Inflammatory macrophage treated with lipopolysaccharide for 4 hours (primary cell): ENCODE measurements at places on chromosomes 5 and 9.

DNA sequence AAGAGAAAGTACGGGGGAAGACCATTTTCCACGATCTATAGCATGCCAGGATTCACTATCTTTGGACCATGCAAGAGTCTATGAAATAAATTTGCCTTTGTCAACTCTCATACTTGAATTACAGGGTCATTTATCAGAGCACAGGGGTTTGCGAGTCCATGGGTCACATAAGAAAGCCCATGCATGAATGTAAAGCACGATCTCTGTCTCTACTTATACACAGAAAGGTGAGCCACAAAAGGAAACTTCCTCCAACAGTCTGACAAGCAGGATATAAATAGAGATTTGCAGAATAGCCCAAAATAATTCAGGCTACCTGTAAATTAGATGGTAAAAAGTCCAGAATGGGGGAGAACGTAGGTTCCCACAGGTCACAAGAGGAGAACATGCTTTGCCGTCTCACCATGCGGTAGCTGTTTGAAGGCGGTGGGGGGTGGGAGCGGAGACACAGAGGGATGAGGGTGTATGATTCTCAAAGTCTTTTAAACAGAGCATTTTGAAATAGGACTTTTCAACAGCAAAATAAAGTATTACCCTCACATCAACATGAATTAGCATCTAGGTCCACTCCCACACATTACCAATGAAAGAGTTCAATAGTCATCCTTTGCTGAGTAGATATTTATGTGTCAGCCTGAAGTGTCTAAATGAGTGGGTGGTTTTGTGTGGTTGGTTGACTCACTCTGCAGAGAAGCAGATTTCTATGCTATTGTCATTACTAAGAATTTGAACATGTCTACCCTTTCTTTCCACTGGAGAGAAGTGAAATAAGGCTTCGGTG, 279.7 kb downstream of the EBF1 start:
- peak; percentile 94 for DNase-seq

- no peak for DNase-seq
Measured at GRCh38 chr9:87524061-87524460, 26.4 kb downstream of the DAPK1 start.

GRCh38 chr9:121301881-121302286, 33.9 kb downstream of the GSN start:
- no peak for DNase-seq

GRCh38 chr9:81321551-81321950, 367.8 kb downstream of the TLE1 start:
- no peak for DNase-seq

GRCh38 chr5:142276517-142276916, 48.3 kb downstream of the SPRY4 start:
- no peak for DNase-seq

- DNase-seq = no peak
Measured at GRCh38 chr9:32503008-32503407, 23.0 kb downstream of the RIGI start.

GRCh38 chr9:3517377-3518048, 8.3 kb downstream of the RFX3 start:
- no peak for DNase-seq

DNA sequence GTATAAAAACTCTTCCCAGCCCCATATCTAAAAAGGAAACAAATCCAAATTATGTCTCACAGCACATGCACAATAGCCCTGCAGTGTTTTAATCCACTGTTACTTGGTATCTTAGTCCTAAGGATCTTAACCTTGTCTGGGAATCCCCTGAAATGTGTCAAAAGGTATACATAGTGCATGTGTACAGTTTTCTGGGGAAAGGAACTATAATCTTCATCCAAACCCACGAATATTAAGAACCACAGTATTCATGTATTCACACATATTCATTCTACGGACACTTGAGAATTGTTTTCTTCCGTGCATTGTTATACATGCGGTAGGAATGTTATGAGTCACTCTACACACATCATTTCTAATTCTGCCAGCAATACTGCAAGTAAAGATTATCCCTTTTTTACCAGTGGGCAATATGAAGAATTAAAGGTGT, 47.8 kb upstream of the SNX2 start:
- DNase-seq = no peak

DNA sequence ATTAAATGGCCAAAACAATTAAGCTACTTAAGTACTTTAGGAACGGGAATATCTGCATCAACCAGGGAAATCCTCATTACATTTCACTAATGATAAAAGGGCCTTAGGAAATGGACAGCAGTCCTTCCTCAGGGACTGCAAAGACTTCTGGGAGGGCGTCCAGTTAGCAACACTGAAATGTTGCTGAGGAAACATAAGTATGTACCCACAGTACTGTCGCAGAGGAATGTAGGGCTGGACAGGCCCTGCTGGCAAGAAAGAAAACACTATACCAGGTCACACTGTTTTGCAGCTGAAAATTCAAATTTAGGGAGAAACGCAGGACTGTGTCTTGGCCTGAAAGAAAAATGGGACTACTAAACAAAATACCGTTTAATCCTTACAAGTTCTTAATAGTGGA, 1.3 kb downstream of the C5orf15 start:
- DNase-seq = no peak

DNA sequence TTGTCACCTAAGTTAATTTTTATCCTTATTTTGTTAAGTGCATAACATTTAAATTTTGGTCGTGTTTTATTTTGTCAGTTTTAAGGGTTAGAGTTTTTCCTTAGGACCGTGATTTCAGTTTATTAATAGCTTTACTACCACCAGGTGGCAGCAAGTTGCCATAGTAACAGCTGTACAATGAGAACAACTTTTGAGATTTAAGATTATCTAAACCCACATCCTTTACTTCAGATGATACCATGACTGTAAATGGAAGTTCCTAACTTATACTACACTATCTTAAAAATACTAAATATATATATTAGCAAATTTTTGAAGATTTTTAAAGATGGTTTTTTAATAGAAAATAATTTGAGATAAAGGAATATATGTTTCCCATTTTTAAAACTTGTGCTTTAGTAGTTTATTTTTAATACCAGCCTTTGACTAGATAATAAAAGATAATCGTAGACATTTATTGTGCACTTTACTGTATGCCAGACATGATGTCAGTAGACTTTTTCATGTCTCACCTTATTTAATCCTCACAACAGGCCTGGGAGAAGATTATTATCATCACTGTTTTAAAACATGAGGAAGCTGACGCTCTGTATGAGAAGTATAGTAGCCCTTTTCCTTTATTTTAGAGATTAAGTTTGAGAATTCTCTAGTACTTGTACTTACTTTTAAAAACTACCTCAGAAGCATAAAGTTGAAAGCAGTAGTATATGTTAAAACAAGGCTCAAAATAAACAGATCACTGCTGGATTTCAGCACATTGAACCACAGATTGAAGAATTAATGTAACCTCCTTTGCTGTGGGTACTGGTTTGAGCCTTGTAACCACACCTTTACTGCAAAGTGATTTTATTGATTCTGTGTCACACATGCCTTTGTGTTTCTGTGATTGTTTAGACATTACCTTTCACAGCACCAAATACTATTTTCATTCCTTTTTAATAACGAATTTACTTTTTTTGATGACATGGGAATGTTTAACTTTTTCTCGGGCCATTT, 27.5 kb downstream of the SREK1 start:
- peak; percentile 45 for DNase-seq

DNA sequence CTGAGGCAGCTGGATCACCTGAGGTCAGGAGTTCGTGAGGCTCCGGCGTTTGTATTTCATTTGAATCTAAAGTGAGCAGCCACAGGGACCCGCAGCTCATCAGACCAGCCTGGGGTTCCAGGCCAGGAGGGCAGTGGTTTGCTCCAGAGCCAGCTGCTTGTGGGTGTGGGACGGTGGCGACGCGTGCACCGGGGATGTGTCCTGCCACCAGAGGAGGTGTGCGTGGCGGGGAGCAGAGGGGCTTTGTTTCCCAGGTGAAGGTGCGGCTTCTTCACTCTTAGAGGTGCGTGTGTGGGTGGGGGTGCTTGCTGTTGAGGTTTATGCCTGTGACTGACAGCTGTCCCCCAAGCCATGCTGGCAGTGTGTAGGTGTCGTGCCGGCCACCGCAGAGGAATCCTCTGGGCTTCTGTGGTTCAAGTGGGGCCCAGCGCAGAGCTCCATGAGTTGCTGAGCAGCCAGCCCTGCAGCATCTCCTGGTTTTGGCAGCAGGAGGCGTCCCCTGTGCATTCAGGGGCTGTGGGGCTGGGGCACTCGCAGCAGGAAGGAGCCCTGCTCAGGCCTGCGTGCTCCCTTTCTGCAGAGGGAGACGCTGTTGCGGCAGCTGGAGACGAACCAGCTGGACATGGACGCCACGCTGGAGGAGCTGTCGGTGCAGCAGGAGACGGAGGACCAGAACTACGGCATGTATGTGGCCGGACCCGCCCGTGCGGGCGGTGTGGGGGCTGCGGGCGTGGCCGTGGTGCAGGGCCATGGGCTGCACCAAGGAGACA, 6.9 kb upstream of the AJM1 start:
- DNase-seq = no peak

DNA sequence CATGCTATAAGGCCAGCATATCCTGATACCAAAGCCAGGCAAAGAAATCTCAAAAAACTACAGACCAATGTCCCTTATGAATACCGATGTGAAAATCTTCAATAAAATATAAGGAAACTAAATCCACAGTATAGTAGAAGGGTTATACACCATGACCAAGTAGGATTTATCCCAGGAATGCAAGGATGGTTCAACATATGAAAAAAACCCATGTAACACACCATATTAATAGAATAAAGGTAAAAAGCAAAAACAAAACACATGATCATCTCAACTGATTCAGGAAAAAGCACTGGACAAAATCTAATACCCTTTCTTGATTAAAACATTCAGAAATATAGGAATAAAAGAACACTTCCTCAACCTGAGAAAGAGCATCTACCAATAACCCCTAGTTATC, 6.1 kb downstream of the FBXL17 start:
- no peak for DNase-seq

- DNase-seq = no peak
Measured at GRCh38 chr5:8561854-8562253, 692.9 kb downstream of the MTRR start.

GRCh38 chr9:7980691-7981289, 181.2 kb upstream of the DMAC1 start:
- DNase-seq = no peak

GRCh38 chr5:96699186-96699820, 37.1 kb downstream of the CAST start:
- DNase-seq = no peak

DNA sequence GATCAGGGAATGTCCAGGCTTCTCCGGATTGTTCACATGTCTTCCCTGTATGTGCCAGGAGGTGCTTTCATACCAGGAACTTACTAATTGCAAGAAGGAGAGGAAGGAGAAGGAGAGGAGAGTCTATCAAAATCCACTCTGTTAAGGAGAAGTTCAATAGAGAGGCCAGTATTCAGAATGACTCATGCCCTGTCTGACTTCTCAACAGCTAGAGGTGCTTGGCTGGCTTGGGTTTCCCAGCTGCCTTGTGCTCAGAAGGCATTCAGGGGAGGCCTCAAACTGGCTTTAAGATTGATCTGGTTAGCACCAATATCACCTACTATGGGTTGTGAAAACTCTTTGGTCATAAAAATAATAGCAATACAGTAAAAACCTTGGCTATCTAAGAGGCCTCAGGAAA, 167.9 kb upstream of the GLRA1 start:
- no peak for DNase-seq

GRCh38 chr5:58854441-58854840, 271.6 kb downstream of the RAB3C start:
- DNase-seq = peak; percentile 14

DNA sequence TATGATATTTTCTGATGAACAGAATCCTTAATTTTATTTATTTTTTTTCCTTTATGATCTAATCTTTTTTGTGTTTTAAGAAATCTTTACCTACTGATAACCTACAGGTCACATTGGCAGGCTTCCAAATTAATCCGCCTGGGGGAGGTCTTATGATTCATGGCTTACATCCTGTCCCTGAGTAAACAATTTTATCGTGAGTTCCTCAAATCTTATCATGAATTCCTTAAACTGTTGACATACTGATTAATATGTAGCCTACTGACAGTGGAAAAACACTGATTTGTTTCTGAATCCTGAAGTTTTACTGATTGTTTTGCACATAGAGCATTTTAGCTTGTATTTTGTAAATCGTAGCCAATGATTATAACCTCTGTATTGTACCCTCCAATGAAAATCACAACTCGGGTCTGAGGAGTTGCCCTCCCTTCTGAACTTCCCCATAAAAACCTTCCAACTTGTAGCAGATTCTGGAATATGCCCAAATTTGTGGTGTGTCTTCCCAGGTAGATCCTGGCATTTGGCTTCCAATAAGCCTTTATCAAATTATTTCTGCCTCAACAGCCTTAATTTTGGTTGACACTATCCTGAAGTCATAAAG, 105.6 kb downstream of the VCAN start:
- peak; percentile 23 for DNase-seq

DNA sequence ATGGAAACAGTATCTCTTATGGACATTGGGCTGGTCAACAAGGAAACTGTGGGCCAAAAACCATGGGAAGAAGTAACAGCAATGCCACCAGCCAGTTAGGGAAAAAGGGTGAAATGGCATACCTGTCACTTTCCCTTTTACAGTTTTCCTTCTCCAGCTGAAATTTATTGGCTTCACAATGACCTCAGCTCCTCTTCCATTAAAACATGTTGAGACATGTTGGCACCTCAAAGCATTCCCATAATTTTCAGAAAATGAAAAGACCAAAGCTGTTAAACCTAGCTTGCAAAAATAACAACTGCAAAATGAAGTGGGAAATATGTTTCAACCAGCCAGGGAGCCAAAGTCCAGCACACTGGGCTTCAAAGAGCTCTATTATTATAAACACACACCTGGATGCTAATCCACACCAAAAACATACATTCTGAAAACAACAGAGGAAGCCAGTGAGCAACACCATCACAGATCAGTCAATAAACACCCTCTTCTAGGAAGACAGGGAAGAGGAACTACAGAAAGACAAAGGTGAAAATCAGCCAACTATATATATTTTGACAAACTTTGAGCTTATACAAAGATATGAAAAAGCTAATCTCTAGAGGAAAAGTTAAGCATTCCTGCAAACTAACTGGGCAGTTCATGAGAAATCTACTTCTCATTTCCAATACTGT, 78.4 kb upstream of the PTGER4 start:
- DNase-seq = no peak

- no peak for DNase-seq
Measured at GRCh38 chr5:149881874-149882273, 62.7 kb downstream of the PDE6A start.

GRCh38 chr5:5291357-5291756, 131.1 kb upstream of the ICE1 start:
- DNase-seq = no peak

DNA sequence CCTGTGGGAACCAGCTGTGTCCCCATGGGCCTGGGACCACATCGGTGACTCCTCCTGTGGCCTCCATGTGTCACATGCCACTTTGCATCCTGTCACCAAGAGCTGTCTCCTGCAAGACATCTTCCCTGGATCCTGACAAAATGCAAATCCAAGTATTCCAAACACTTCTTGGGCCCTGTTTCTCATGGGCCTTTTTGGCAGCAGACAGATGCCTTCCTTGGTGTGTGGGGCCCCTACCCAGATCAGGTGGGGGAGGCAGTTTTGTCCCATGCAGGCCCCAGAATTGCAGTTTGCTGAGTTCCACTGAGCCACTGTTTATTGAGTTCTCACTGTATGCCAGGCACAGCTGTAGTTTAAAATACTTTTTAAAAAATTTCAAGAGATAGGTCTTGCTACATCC, 62.5 kb upstream of the GABRP start:
- no peak for DNase-seq
